ENCODE measurements at places on chromosomes 16 and 17.

GRCh38 chr16:49542946-49543630 lies 169.5 kb downstream of the C16orf78 start:
- DNase-seq = no peak

- no peak for DNase-seq
These were observed 29.1 kb upstream of the FOXJ1 start for GRCh38 chr17:76170114-76170513.

DNA sequence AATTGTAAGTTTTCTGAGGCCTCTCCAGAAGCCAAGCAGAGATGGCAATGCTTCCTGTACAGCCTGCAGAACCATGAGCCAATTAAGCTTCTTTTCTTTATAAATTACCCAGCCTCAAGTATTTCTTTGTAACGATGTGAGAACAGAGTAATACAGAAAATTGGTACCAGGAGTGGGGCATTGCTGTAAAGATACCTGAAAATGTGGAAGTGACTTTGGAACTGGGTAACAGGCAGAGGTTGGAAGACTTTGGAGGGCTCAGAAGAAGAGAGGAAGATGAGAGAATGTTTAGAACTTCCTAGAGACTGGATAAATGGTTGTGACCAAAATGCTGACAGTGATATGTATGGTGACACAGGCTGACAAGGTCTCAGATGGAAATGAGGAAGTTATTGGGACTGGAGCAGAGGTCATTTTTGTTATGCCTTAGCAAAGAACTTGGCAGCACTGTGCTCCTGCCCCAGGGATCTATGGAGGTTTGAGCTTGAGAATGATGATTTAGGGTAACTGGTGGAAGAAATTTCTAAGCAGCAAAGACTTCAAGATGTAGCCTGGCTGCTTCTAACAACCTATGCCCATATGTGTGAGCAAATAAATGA lies 23.1 kb downstream of the PRDM7 start:
- no peak for DNase-seq

GRCh38 chr16:84357191-84357651 lies 11.1 kb upstream of the ATP2C2 start:
- DNase-seq = no peak

DNA sequence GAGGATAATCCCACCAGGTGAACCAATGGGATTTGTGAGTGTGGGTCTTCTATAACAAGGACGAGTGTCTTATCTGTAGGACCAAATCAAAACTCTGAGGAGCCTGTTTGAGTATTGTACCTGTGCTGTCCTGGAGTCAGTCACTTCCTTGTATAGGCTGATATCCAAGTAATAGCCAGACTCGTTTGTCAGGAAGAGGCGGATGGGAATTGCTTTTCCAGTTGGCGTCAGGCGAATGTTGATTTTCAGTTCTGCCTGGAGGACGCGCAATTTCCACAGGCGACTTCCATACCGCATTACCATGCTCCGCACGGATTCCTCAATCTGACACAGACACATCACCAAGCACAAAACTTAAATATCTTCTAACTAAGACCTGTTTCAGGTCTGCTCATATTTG lies 187.6 kb upstream of the C17orf78 start:
- DNase-seq = no peak

DNA sequence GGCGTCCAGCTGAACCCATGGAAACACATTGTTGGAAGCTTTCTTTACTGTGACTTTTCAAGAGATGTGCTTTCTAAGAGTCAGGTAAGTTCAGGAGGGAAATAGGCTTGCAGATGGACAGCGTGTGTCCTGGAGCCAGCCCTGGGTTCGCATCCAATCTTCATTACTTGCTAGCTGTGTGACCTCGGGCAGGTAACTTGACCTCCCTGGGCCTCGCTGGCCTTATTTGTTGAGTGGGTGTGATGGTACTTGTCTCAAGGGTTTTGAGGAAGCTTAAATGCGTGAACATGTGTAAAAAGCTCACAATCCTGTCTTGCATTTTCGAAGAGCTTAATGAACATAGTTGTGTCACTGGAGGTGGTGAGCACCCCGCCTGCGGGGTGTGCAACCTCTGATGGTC lies 11.8 kb downstream of the ADGRG1 start:
- no peak for DNase-seq

- no peak for DNase-seq
These were observed 749 bp upstream of the MC1R start for GRCh38 chr16:89917773-89918452.

GRCh38 chr16:78116946-78117345 lies 17.5 kb downstream of the WWOX start:
- DNase-seq = no peak

GRCh38 chr17:7835814-7836595 lies 2.0 kb downstream of the KDM6B start:
- no peak for DNase-seq

GRCh38 chr17:73785958-73786743 lies 141.9 kb upstream of the SDK2 start:
- DNase-seq = no peak

Measured in cortex of kidney (tissue), 1 donor.